ENCODE measurements at places on chromosomes 16 and 17. TPM values are rescaled to one million over a fixed set of nuclear protein-coding genes. Genes with fewer than 3 reads are reported as not detected.

CHST4 gene
- total RNA-seq = not detected

DNAH17 gene
- total RNA-seq = 0.08 TPM

OR1A1 gene
- total RNA-seq = 0.05 TPM

HLF gene
- 3.3 TPM for total RNA-seq

P2RX5 gene
- total RNA-seq = 31.1 TPM

DNA sequence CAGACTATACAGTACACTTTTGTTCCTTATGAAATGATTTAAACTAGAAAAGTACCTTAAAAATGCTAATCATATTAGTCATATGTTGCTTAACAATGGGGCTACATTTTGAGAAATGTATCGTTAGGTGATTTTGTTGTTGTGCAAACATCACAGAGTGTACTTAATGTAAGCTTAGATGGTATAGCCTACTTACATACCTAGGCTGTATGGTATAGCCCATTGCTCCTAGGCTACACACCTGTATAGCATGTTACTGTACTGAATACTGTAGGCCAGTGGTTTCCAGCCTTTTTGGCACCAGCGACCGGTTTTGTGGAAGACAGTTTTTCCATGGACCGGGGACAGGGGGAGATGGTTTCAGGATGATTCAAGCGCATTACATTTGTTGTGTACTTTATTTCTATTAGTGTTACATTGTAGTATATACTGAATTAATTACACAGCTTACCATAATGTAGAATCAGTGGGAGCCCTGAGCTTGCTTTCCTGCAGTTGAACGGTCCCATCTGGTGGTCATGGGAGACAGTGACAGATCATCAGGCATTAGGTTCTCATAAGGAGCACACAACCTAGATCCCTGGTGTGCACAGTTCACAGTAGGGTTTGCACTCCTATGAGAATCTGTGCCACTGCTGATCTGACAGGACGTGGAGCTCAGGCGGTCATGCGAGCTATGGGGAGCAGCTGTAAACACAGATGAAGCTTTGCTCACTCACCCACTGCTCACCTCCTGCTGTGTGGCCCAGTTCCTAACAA, 35.0 kb upstream of the MRC2 start:
- no peak overlapping the region for H3K27ac ChIP-seq
- H3K4me1 ChIP-seq = no peaks in the 10 kb centered on the region
- no peaks in the 10 kb centered on the region for H3K27me3 ChIP-seq
- no peak overlapping the region for H3K4me3 ChIP-seq

DNA sequence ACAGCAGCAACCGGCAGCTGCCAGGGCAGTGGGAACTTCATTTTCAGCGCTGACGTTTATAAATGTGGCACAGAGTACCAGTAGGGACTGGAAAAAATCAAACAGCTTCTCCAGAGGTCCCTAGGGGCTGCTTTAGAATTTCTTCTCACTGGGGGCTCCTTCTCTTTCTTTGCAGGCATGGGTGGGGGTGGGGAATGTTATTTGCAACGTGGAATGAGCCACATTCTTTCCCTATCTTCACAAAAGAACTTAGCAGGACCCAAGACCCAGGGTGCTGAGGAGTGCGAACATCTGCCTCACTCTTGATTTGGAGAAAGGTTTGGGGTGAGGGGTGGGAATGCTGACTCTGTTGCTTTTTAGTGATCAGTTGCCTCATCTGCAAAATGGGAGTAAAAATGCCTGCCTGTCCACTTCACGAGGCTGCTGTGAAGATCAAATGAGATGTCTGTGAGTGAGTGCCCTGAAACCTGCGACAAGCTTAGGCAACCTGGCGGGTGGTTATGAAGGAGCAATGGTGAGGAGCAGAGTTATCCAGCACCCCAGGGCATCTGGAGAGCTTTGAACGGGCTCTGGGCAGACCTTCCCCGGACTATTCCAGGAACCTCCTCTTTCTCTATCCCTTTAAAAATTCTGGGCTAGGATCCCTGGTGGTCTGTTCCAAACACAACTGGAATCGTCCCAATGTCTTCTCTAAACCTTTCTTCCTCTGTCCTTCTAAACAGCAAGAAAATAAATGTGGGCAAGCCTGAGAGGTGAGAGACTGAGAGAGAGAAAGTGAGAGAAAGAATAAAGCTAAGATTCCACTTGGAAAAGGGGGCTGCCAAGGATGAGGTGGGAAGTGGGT, 10.7 kb upstream of the PIPOX start:
- H3K4me3 ChIP-seq = no peak overlapping the region

- H3K4me1 ChIP-seq = peaks cover 12% of the 10 kb centered on the region
- H3K27me3 ChIP-seq = peaks cover 24% of the 10 kb centered on the region
- no peak overlapping the region for H3K4me3 ChIP-seq
- no peak overlapping the region for H3K27ac ChIP-seq
These were observed 2.4 kb downstream of the ASGR1 start for GRCh38 chr17:7176841-7177190.

DNA sequence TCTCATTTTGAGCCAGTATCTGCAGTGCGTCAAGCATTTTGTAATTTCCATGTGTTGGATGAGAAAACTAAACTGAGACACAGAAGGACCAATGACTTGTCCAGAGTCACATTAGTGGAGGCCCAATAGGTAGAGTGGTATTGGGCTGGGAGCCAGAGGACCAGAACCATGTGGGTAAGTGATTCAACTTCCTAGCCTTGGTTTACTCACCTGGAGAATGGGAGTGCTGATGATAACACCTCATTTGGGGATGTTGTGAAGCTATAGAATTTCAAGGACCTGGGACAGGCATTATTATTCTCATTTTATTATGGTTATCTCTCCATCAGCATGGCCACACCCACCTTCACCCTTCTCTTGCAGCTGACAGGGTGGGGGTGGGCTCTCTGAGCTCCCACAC, 8.1 kb downstream of the CPNE2 start:
- H3K27ac ChIP-seq = no peak overlapping the region
- peaks cover 9% of the 10 kb centered on the region for H3K27me3 ChIP-seq
- DNase-seq = no peak
- no peaks in the 10 kb centered on the region for H3K36me3 ChIP-seq
- peaks cover 12% of the 10 kb centered on the region for H3K4me1 ChIP-seq

DNA sequence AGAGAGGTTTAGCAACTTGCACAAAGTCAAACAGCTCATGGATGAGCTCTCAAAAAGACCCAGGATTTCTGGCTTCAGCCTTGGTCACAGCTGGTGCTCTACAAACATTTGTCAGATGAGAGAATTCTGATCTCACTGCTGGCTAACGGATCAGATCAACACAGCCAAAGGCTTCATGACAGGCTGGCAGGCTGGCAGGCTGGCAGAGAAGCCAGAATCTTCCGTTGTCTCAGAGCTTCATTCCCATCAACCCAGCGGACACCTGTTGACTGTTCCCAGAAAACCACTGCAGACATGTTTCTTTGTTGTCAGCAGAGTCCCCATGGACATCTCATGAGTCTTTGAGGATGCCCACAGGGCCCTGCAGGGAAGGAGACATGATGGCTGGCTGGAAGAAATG, 303.8 kb upstream of the ASIC2 start:
- no peak overlapping the region for H3K4me3 ChIP-seq
- peaks cover 5% of the 10 kb centered on the region for H3K27me3 ChIP-seq
- no peaks in the 10 kb centered on the region for H3K36me3 ChIP-seq
- no peak for DNase-seq
- H3K27ac ChIP-seq = no peak overlapping the region
- H3K4me1 ChIP-seq = no peaks in the 10 kb centered on the region

DNA sequence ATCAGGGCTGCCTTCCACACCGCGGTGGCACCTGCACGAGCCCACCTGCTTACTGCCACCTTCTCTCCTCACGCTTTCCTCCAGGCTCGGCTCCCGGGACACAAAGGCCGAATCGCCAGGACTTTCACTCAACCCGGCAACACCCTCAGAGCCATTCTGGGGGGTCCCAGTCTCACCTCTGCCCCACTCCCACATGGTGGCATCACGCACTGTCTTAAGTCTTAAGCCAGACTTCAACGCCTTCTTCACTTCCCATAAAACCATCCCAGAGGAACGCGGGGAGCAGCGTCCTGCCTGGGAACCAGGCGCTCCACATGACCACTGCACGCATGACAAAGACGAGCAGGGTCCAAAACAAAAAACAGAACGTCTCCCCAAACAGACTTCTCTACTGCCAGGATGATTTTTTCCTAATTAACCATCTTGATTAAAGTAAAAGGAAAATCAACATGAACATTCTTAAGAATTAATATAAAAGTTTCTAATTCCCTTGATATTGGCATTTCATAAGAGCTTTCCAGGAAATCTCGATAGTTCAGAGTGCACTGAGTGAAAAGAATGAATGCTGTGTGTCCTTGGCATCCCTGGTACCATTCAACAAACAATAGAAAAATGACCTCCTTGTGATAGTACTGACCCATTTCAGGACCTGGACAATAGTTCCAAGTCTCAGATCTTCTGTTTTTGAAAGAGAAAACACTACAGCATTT, 2.6 kb downstream of the CANT1 start:
- H3K4me3 ChIP-seq = peak overlapping the region; percentile 94
- no peaks in the 10 kb centered on the region for H3K27me3 ChIP-seq
- DNase-seq = no peak
- H3K36me3 ChIP-seq = peaks cover 25% of the 10 kb centered on the region

DNA sequence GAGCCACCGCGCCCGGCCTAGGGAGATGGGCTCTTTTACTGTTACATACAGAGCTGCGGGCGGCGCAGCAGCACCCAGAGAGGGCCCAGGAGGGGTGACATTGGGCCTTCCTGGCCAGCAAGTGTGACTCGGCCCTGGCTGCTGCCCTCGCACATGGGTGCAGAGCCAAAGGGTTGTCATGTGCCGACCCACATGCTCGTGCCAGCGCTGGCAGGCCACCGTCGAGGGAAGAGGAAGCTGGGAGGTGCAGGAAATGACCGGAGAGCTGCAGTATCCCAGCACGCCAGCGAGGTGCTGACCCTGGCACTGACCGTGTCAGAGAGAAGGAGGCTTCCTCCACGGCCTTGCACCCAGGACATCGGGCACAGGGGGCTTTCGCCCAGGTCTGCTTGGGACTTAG, 8.0 kb downstream of the ENDOV start:
- H3K4me1 ChIP-seq = peaks cover 19% of the 10 kb centered on the region
- peaks cover 2% of the 10 kb centered on the region for H3K27me3 ChIP-seq
- H3K36me3 ChIP-seq = no peaks in the 10 kb centered on the region
- no peak overlapping the region for H3K27ac ChIP-seq
- H3K4me3 ChIP-seq = no peak overlapping the region
- no peak for DNase-seq

DNA sequence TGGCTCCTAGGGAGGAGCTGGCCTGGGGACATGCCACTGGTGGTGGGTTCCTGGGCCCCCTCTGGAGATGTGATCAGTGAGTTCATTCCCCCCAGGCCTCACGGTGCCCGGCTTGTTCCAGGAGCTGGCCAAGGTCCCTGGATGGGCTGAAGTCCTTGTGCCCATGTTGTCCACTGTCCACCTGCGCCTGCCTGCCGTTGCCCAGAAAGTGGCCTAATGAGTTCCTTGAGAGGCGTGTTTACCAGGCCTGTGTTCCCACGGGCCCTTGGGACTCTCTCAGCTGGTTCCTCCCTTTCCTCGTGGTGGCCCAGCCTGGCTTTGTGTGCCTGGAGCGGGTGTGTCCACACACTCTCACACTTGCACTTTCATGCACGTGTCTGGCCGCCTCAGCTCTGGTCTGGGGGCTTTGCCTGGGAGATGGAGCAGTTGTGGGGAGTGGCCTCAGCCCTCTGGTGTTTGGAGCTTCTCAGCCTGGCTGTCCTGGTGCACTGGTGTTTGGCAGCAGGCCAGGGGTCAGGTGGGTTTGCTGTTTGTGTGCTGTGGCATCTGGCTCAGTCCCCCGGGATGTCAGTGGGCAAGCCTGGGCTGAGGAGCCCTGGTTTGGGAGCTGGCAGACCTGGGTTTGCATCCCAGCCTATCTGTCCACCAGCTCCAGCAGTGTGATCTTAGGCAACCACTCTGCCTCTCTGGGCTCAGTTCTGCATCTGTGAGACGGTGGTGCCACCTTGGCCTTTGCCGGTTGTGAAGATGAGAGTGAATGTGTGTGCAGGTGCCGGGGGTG, 18.0 kb downstream of the ADCY7 start:
- no peaks in the 10 kb centered on the region for H3K27me3 ChIP-seq
- no peak for DNase-seq
- H3K4me3 ChIP-seq = no peak overlapping the region
- H3K4me1 ChIP-seq = peaks cover 72% of the 10 kb centered on the region
- peak overlapping the region; percentile 17 for H3K27ac ChIP-seq

GRCh38 chr16:15434425-15435215, at the start of gene BMERB1:
BMERB1 (plus strand) TSS chr16:15434588; CDS start chr16:15434654, 66 bp downstream.
- H3K4me1 ChIP-seq = peaks cover 17% of the 10 kb centered on the region
- peak; percentile 56 for DNase-seq
- no peak within 1 kb of the TSS for H3K27ac ChIP-seq
- no peaks in the 10 kb centered on the region for H3K36me3 ChIP-seq
- peak within 1 kb of the TSS; percentile 80 for H3K4me3 ChIP-seq
- peaks cover 17% of the 10 kb centered on the region for H3K27me3 ChIP-seq

DNA sequence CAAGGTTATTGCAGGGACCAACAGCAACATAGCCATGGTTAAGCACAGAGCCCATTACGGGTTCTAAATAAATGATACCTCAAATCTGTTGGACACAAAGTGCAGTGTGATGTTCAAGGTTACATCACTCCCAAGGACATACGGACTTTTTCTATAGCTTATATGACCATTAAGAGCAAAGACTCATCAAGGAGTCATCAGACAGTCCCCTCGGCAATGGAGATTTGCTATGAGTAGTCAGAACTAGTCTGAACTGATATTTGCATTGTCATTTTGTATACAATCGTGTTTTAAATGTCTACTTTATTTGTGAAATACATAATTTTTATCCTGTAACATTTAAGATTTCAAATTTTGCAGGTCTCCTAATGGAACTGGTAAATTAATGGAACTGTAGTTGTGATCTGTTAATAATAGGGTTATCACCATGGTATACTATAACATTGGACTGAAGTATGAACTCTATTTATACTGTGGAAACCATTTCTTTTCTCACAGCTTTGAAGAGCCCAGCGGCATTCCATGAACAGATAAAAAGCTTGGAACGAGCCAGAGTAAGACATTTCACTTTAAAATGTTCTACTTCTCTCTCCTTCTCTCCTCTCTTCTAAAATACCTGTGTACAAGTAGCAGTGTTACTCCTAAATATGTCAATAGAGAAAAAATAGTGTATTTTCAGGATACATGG, 140.9 kb downstream of the MRTFB start:
- DNase-seq = no peak
- no peaks in the 10 kb centered on the region for H3K27me3 ChIP-seq
- H3K4me3 ChIP-seq = no peak overlapping the region
- H3K4me1 ChIP-seq = no peaks in the 10 kb centered on the region
- no peak overlapping the region for H3K27ac ChIP-seq

GRCh38 chr16:6725634-6726331, 606.9 kb upstream of the RBFOX1 start:
- H3K27me3 ChIP-seq = no peaks in the 10 kb centered on the region
- H3K4me3 ChIP-seq = no peak overlapping the region
- H3K27ac ChIP-seq = no peak overlapping the region
- H3K36me3 ChIP-seq = no peaks in the 10 kb centered on the region

GRCh38 chr17:77269696-77270681, 129.2 kb downstream of the SEC14L1 start:
- no peak overlapping the region for H3K4me3 ChIP-seq
- no peak overlapping the region for H3K27ac ChIP-seq
- peaks cover 5% of the 10 kb centered on the region for H3K27me3 ChIP-seq
- H3K36me3 ChIP-seq = no peaks in the 10 kb centered on the region

GRCh38 chr16:12573730-12574383, 229.8 kb downstream of the CPPED1 start:
- no peak overlapping the region for H3K4me3 ChIP-seq
- H3K36me3 ChIP-seq = peaks cover 21% of the 10 kb centered on the region
- no peak overlapping the region for H3K27ac ChIP-seq
